Sciatic nerve (tissue), 2 donors: ENCODE measurements at places on chromosomes 3 and 15.

DNA sequence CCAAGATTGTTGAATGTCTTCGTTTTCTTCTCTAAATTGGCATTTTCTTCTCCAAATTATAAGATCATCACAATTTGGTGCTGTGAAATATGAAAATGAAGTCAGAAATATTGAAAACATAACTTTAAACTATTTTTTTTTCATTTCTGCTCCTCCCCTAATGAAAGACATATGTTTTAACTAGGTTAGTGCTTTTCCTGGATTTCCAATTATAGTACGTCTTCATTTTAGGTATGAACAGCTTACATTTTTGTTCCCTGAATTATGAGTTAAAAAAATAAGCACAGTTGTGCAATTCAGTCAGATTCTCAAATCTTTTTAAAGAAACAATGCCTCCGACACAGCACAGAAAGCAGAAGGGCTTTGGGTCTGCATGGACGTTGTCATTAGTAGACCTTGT, 83.5 kb upstream of the CFAP20DC start:
- no peak for DNase-seq

GRCh38 chr3:25479727-25480010, 51.6 kb downstream of the RARB start:
- DNase-seq, result no peak

DNA sequence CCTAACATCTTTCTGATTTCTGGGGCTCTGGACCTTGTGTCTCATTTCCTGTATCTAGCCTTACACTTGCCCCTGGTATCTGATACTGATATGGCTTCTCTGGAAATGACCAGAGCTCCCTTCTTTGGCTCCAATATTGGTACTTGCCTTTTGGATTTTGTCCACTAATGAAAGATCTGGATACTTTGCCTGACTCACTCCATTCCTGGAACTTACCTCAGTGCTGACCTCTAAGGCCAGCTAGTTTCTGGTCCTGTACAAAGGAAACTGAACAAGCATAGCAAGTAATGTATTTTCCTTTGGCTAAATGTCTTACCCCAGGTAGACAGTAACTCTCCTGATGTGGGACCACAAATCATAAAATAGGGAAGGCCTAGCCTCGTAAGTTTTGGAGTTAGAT, 93.8 kb upstream of the SLC4A7 start:
- DNase-seq, result no peak

DNA sequence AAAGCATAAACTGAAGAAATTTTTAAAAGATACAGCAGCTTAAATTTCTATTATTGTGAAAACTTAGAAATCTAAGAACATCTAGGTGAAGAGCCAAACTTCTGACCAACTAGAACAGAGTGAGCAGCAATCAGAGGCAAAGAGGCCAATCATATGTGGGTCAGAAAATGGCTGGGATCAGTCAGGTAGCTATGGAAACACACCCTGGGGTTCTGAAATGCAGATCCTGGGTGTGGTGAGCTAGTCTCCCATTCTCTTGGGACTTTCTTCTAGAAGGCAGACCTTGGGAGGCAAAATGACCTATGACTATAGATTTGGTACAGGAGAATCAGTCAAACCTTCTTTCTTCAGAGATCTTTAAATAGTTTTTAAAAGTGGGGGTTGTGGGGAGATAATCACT, 385.8 kb downstream of the TBC1D5 start:
- DNase-seq, result no peak

DNA sequence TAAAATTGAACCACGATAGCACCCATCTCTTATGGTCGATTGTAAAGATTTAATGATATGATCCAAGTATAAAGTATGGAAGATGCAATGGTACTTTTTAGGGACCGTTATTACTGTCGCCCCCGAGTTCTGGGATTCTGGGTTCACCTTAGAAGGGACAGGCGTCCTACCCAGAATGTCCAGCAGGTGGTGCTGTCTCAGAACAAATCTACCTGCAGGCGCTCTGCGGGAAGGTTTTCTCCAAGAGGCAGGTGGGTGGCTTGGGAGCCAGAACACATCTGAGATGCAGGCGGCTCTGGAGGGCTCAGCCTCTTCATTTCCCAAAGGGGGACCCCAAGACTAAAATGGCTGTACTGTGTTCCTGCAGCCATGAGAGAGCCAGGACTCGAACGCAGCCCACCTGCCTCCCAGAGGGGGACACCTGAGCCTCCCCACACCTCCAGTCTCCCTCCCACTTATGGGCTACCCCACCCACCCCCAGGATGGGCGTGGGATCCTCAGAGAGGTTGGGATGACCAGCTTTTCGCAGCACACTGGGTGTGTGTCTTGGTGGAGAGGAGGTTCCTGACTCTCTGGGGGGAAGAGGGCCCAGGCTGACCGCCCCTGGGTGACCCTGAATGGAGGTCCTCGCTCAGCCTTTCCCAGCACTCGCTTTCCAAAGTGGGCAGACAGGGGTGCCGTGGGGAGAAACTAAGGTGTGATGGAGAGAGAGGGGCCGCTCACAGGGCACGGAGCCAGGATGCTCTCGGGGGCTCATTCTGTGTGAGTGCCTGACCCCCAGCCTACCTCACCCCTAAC, 28.1 kb upstream of the CORO2B start:
- peak; percentile 88 for DNase-seq

DNA sequence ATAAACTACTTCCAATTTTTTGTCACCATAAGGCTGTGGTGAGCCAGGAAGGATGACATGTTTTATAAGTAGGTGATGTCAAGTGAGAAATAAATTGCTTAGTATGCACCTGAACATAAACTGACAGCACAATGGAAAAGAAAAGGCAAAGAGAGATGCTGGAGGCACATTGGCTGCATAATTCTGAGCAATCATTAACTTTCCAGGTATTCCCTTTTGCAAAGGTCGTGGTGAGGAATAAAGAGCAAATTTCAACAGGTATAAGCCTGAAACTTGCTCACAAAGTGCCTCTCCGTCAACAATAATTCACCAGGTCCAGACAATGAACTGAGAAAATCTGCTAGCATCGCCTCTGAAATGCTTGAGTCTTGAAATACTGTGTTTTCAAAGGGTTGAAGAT, 48.2 kb downstream of the ITGB5 start:
- no peak for DNase-seq

GRCh38 chr3:183541235-183541655, 14.3 kb downstream of the KLHL6 start:
- DNase-seq, result no peak

DNA sequence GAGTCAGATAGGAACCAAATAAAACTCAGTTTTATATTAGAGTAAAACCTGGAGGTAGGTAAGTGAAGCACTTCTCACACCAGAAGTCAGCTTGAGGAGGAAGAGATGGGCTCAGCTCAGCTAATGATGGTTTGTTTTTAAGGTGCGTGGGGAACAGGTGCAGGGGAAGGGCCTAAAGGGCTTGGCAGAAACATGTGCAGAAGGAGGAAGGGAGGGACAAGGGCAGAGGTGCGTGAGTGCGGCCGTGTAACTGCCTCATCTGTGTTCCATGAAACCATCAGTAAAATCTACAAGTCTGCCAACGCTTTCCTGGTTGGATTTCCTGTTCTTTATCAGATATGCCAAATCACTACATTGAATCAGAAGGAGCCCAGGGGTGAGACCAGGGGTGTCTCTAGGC, 19.9 kb downstream of the FYCO1 start:
- DNase-seq, result no peak

GRCh38 chr3:129106866-129107565, 14.6 kb downstream of the RAB43 start:
- no peak for DNase-seq

GRCh38 chr3:100087198-100087597, 27.1 kb downstream of the FILIP1L start:
- DNase-seq, result no peak

DNA sequence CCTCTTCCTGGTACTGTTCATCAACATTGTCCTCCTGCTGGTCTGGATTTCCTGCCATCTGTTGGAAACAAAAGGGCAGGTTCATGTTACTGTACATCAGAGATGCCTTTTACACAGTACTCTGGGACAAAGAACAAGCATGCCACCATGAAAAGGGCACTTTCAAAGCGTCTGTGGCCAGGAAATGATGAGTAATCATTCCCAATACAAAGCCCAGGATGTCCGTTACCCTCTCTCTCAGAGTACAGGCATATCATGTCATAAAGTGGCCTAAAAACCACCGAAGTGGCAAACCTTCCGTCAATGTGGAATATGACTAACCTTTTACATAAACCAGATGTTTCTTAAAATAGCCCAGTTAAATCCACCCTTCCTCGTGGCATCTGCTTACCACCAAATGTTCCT, 71.2 kb downstream of the GOLIM4 start:
- DNase-seq, result no peak

GRCh38 chr3:76551739-76552138, 488.2 kb upstream of the ROBO2 start:
- no peak for DNase-seq

- peak; percentile 57 for DNase-seq
Measured at GRCh38 chr3:52406791-52407510, 38.0 kb downstream of the SEMA3G start.

GRCh38 chr3:167976516-167977361, 119.0 kb downstream of the GOLIM4 start:
- no peak for DNase-seq

- no peak for DNase-seq
Measured at GRCh38 chr15:63500265-63501250, 3.8 kb upstream of the USP3 start.

DNA sequence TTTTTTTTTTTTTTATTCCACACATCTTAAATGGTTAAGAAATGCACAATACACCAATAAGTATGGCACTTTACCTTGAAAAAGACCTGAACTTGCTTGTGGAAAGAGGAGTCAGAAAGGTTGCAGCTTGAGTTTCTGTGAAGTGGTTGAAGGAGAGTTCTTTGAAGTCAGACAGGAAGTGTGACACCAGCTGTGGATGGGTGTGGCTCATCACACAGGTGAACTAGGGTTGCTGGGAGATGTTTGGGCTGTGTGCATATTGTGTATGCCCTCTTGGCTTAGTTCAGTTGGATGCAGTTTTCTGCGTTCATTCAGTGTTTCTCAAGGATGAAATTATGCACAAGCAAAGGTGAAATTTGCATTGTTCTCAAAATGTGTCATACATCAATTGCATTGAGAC, 6.3 kb downstream of the AEN start:
- no peak for DNase-seq

DNA sequence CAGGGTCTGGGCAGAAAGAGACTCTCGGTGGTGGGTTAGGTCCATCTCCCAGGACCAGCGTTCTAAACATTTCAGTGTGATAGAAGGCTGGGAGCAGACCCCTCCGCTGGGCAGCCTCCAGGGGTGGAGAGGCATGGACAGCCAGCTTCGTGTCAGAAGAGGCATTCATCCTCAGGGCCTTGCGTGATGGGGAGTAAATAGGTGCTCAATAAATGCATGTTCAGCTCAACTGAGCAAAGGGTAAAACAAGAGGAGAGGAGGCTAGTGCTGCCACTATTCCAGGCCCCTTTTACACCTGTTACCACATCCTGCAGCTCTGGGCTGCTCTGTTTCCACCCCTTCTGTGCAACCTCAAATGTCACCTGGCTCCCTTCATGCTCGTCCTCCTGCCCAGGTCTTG, 49.0 kb downstream of the SEMA5B start:
- no peak for DNase-seq

DNA sequence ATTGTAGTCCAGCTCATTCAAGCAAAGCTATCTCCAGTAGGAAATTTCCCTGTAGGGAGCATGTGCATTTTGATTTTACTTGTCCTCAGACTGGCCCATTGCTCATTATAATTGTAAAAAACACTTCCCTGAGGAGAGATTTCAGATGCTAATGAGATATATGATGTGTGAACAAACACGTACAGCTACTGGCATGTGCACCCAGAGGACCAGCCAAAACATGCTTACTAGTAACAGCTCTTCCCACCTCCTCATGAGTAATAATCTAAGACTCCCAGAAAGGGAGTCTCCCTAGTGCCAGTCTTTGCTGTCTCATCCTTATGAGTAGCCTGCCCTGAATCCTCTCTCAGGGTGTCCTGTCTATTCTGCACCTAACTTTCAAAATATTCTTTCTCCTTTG, 43.4 kb downstream of the FBXO22 start:
- no peak for DNase-seq

- DNase-seq, result no peak
Measured at GRCh38 chr3:132966374-132966773, 71.8 kb upstream of the TMEM108 start.

- DNase-seq, result no peak
Measured at GRCh38 chr3:108380128-108380795, 83.9 kb downstream of the HHLA2 start.

DNA sequence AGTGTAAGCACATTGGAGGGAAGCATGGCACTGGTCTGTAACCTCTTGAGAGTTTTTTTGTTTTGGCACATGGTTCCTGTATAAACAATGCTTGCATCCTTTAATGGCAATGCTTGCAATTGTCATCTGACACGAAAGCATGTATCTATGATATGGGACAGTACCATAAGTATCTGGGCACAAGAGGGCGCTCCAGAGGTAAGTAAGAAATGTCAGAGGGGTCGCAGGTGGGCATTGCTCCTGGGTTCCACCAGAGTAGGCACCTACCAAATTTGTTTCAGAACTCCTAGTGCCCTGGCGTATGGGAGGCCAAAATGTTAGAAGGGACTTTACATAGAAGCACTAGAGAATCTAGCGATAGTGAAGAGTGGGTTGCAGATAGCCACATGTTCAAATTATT, 58.7 kb upstream of the BCHE start:
- no peak for DNase-seq

DNA sequence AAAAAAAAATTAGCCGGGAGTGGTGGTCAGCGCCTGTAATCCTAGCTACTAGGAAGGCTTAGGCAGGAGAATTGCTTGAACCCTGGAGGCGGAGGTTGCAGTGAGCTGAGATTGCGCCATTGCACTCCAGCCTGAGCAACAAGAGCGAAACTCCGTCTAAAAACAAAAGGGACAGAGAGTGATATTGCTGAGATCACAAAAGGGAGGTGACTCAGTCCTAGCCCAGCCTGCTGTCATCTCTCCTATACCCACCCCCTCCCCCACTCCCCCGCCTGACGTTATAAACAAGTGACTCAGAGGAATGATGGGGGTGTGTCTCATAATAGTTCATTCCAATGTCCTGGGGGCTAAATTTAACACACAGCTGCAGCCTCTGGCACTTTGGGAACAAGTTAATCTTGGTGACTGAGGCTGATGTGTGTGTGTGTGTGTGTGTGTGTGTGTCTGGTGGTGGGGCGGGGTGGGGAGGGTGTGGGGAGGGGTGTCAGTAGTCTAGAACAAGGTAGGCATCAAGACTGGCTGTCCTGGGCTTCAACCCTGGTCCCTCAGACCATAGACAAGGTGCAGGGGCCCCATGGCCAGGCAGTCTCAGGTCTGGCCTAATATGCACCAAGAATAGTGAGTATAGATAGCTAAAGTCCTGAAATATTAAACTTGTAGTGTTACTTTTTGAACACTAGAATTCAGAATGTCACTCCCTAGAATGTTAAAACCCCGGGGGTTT, 1.3 kb upstream of the KLHL40 start:
- peak; percentile 67 for DNase-seq

GRCh38 chr3:67030785-67031740, 33.0 kb downstream of the KBTBD8 start:
- no peak for DNase-seq

DNA sequence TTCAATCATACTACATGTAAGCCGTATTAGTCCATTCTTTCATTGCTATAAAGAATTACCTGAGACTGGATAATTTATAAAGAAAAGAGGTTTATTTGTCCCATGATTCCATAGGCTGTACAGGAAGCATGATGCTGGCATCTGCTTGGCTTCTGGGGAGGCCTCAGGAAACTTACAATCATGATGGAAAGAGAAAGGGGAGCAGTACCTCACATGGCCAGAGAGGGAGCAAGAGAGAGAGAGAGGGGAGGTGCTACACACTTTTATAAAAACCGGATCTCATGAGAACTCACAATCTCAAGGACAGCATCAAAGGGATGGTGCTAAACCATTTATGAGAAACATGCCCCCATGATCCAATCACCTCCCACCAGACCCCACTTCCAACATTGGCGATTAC, 14.3 kb upstream of the CLASP2 start:
- DNase-seq, result no peak

- DNase-seq, result no peak
Measured at GRCh38 chr15:45091576-45091975, 22.4 kb downstream of the DUOX2 start.
